ENCODE measurements at places on chromosomes 16 and 17. TPM values are rescaled to one million over a fixed set of nuclear protein-coding genes. Genes with fewer than 3 reads are reported as not detected.

DNA sequence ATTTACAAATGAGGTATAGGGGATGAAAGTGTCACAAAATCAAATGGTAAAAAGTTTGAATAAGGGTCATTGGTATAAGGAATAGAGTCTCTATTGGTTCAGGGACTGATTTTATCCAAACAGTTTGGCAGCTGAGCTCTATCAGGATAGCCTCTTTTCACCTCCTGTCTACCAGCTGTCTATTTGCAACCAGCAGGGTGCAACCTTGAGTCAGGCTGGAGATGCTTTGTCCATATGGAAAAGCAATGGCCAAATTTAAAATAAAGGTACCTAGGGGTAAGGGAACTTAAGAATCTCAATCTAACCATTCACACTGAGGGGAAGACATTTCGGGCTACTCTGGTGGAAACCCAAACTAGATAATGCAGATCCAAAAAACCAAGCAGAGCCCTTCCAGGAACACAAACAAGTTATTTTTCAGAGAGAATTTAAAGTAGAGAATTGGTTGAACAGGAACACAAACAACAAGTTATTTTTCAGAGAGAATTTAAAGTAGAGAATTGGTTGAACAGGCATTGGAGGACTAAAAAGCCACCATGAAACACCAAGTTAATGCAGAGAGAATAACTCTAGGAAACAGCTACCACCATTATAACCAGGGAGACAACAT lies 12.6 kb upstream of the CA10 start:
- no peak for DNase-seq

The MYO19 gene
- 52.3 TPM for polyA plus RNA-seq

The MYCBPAP gene
- polyA plus RNA-seq = 0.30 TPM

The ZNHIT3 gene
- polyA plus RNA-seq = 47.4 TPM

GRCh38 chr17:34826332-34826731 lies 134.9 kb downstream of the CCT6B start:
- no peak for DNase-seq

DNA sequence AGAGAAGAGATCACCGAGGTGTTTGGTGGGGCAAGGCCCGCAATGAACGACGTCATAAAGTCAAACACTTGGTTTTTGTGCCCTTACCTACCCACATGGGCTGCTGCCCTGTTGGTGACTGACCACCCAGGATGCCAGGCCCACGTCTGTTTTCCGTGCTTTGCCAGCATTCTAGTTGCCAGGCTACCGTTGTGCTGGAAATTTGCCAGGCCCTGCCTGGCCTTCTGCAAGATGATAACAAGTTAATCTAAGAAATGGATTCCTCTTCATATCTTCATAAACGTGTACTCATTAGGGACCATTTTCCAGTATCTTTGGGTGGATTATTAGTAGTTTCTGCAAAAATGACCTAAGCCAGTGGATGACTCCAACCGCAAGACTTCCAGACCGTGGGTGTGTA lies 35.4 kb downstream of the SLC6A4 start:
- DNase-seq = no peak

The MEIOB gene
- 0.14 TPM for polyA plus RNA-seq

DNA sequence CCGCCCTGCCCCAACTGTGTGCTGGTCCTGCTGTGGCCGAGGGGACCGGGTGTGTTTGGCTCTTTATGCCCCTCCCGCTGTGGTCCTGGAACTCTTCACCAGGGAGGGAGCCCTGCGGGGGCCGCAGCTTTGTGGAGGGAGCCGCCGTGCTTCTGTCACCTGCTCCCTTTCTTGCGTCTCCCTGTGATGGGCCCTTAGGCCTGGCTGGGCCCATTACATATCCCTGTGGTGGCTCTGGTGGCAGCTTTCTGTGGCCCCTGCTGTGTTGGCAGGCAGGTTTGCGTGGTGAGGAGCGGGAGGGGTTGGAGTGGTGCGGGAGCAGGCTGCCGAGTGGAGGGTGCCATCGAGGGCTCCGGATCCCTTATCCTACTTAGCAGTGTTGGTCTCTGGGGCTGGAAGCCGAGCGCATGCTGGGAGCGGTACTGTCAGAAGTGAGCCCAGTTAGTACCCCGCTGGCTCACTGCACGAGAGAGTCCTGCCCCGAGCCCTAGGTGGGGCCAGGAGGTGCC lies 60.4 kb downstream of the PDPK1 start:
- DNase-seq = no peak

The THRA gene
- 21.9 TPM for polyA plus RNA-seq

The MIEF2 gene
- 26.6 TPM for polyA plus RNA-seq

GRCh38 chr17:38617967-38618760 lies 12.4 kb upstream of the SRCIN1 start:
- DNase-seq = no peak

DNA sequence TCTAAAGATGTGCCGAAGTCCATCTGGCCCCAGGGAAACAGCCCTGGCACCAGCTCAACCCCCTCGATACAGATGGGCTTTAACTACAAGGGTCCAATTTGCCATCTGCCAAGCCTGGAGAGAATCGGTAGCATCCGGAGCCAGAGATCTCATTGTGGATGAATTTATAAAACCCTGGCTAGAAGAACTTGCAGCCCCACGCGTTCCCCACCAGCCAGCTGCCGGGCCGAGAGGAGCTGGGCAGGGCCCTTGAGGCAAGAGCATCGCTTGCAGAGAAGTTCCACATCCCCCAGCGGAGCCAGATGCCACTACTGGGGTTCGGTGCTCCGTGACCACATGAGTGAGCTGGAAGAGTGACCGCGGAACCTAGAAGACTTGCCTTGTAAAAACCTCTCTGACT lies 65.3 kb upstream of the NOL11 start:
- DNase-seq = no peak

DNA sequence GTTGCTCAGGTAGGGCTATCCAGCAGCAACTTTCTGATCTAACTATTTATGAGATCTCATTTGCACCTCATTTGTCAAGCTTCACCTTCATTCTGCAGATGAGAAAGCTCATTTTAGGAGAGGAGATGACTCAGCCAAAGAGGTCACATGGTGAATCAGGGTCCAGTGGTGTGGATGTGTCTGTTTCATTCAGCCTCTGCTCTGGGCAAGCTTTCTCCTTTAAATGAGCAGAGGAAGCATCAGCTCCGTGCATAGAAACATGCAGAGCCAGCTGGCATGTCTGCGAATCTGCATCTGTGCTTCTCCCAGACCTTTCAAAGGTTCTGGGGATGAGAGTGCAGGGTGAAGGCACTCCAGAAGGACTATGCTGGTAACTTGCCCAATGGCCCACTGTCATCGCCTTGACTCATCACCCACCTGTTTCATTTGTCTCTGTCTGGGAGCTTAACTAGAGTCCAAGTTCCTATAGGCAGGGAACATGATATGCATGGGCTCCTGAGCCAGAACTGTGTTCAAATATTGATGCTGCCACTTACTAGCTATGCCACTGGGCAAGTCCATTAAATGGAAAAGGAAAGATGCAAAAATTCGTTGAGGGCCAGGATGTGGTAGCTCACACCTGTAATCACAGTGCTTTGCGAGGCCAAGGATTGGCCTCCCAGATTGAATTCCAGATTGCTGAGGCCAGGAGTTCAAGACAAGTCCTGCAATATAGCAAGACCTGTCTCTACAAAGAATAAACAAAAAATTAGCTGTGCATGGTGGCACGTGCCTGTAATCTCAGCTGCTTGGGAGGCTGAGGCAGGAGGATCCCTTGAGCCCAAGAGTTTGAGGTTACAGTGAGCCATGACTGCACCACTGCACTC lies 67.1 kb upstream of the NLK start:
- DNase-seq = peak; percentile 51

The MYH1 gene
- not detected for polyA plus RNA-seq

- peak; percentile 22 for DNase-seq
Measured at GRCh38 chr17:31329221-31329620, 7.8 kb upstream of the EVI2A start.

The ITGAX gene
- 0.09 TPM for polyA plus RNA-seq

- DNase-seq = peak; percentile 69
Measured at GRCh38 chr16:56932721-56933619, 1.0 kb downstream of the HERPUD1 start.

- no peak for DNase-seq
Measured at GRCh38 chr16:25093208-25094061, 18.1 kb upstream of the LCMT1 start.
